NCI-H510A treated with DMSO at 0.1 percent for 48 hours (cell line): ENCODE measurements at places on chromosomes 16 and 17.

DNA sequence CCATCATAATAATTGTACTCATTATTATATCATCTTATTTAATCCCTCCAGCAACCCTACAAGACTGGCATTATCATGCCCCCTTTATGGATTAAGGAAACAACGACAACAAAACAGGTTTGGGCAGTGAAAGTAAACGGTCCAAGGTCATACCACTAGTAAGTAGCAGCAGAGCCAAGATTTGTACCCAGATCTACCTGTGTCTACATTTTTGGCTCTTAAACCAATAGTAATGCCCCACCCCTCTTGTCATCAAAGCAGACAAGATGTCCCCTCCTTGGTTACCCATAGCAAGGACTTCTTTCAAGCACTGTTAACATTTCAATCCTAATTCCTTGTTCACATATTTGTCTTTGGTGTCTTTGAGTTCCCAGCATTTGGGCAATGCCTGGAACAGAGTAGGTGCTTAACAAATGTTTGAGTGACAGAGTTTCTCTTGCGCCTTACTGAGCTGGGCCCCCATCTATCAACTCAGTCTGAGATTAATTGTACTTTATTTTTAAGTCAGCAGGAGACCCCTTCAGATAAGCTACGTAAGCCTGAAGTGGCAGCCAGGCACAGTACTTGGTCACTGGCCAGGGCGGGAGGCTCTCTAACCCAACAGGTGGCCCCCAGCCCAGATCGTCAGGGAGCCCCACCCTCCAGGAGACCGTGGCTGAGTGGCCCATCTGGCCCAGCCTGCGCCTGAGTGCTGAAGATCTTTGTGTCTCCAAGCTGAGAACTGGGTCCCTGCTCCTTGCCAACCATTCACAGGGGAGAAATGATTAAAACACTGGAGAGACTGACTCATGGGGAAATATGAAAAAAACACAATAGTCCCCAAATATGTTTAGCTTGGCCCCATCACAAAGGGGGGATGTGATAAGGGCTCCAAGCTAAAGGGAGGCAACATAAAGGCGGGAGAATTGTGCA lies 75.8 kb downstream of the AXIN2 start:
- DNase-seq: no peak

GRCh38 chr17:45296003-45296832 lies 20.6 kb downstream of the MAP3K14 start:
- DNase-seq: no peak

DNA sequence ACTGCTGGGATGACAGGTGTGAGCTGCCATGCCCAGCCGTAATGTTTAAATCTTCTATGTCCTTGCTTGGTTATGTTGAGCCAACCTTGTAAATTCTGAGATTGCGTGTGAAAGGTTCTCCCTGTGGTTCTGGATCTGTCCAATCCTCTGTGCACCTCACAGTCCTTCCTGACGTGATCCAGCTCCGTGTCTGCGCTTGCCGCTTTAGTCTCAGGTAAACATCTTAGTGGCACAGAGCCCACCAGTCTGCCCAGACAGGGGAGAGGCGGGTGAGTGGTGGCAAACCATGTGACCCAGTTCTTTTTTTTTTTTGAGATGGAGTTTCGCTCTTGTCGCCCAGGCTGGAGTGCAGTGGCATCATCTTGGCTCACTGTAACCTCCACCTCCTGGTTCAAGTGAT lies 13.9 kb downstream of the SLC25A10 start:
- DNase-seq: no peak

GRCh38 chr16:11157143-11157542 lies 98.9 kb downstream of the SOCS1 start:
- no peak for DNase-seq

DNA sequence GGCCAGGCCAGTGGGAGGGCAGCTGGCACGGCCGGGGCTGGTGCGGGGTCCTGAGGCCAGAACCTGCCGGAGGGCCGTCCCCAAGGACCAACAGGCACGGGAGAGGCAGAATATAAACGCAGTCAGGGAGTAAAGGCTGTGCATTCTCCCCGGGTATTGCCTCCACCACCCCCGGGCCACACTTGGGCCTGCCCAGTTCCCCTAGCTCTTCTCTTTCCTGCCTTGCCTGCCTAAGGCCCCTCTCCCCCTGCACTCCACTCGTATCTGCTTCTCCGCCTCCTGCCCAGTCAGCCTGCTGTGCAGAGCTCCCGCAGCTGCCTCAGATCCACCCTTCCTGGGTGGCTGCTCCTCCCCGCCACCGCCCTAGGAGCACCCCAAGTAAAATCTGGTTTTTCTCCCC lies 5.0 kb upstream of the RPH3AL start:
- DNase-seq: peak; percentile 24

GRCh38 chr17:10251212-10251948 lies 53.0 kb upstream of the GAS7 start:
- no peak for DNase-seq

DNA sequence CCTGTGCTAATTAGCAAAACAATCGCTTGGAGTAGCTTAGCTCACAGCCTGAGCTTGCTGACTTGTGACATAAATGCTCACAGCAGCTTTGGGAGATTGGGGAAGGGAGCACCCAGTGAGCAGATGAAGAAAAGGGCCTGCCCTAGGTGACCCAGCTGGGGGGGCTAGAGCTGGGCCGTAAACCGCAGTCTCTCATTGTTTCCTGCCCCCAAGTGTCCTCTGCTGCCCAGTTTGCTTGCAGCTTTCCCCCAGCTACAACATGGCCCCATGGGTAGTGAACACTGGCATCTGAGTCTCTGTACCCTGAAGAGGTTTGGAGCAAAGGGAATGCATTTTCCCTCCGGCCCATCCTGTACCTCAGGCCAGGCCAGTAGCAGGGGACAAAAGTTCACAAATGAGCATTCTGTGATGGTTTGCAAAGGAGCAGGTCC lies 349.4 kb downstream of the SLC39A11 start:
- DNase-seq: no peak

DNA sequence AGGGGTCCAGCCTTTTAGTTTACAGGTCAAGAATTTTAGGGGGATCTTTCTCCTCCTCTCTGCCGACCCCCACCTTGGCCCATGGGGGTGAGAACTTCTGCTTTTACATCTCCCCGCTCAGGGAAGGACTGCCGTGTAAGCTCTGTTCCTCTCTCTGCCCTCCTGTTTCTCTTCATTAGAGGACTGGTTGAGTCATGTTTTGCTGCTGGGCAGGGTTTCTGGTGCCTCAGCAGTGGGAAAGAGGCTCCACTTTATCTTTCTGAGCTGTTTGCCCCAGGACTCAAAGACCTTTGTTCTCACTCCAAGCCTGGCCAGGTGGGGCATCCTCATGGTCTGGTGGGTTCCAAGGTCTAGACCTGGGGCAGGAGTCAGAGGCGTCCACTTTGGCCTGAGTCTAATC lies 93.0 kb downstream of the UTP18 start:
- no peak for DNase-seq

- DNase-seq: no peak
Observed at GRCh38 chr17:63956296-63956920, 16.3 kb downstream of the SCN4A start.

DNA sequence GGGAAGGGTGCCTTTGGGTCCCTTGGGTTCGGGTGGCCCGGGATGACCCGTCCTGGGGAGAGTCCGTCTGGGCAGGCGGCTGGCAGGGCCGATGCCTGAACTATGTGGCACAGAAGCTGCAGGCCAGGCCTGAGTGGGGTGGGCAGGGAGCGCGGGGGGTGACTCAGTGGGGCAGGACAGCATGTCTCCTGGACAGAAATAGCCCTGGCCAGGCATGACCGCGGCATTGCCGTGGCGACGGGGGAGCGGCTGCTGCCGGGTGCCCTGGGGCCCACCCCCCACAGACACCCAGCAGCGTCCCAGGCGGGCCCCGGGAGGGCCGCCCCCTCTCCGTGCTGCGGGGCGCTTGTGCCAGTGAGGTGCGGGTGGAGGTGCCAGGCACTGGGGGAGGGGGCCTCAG lies 1.8 kb upstream of the C1QTNF8 start:
- DNase-seq: no peak
